ENCODE measurements at places on chromosomes 13 and 19.
A peak's percentile ranks its signal among the peaks of the same experiment; 100 is the strongest.

- no peak for DNase-seq
Observed at GRCh38 chr13:33213024-33213768, 72.4 kb downstream of the STARD13 start.

GRCh38 chr19:41531438-41532311 lies 44.3 kb upstream of the CEACAM21 start:
- peak; percentile 88 for DNase-seq

DNA sequence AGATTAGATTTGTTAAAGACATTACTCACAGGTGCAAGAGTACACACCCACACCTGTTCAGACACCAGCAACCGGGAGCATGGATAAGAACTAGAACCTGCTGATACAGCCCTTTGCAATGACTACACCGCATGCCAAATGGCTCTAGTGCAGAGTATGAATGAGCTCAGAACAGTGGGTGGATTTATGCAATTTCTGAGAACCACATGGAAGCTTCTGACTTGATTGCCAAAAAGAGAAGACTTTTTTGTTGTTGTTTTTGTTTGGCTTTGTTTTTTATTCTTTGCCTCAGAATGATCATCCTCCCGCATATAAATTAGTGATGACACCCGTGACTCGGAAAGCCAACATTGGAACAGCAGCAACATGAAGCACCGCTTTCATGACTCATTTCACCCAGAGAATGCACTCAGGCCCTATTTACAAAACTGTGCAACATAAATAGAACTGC lies 77.4 kb upstream of the LRCH1 start:
- DNase-seq, result no peak

DNA sequence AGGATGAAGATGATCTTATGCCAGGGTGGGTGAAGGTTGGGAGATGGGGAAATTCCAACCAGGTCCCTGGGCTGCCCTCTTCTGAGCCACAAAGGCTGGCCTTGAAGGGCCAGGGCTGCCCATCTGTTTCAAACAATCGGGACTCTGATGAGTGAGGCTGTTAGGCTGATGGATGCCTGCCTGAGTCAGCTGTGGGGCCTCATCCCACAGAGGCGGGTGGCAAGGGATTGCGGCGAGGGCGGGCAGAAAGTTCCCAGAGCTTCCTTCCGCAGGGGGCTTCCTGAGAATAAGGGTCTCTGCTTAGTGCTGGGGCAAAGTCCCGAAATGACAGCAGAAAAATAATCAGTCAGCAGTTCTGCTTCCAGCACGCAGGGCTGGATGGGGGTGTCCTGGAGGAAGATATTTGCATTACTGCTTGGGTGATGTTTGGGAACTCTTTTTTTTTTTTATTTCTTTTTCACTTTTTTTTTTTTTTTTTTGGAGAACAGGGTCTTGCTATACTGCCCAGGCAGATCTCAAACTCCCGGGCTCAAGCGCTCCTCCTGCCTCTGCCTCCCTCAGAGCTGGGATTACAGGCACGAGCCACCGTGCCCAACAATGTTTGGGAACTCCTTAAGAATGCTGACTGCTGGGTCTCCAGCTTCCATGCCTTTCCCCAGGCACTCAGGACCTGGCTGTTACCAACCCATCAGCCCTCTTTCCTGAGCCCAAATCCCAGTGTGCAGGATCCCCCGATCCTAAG lies 14.1 kb downstream of the SH3GL1 start:
- no peak for DNase-seq

DNA sequence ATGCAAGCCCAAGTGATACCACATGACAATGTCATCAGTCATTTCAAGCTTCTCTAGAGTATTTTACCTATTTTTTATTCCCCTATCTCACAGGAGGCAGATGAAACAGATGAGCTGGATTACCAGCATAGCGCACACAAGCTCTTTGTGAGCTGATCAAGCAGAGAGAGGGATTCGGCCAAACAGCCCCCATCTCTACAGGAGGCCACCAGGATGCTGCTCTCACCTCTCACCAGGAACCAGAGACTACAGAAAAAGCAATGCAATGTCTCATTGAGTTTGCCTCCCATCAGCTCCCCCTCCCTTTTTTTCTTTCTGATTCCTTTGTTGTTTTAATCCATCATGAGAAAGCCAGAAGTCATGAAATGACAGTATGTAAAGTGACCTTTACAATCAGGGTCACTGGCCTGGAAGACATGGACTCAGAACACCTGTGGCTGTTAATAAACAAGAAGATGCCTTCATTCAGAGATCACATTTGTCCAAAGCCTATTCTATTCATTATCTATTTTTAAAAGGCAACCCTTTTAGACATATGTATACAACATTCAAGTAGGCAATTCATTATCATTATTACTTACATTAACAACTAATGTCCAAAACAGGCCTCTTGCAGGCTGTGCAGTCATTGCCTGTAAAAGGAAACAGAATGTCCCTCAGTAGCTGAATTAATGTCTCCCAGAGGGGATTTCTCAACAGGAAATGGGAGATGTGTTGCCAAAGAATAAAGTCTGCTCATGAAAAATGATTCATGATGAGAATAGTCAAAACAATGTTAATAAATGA lies 656.6 kb downstream of the TBC1D4 start:
- no peak for DNase-seq

DNA sequence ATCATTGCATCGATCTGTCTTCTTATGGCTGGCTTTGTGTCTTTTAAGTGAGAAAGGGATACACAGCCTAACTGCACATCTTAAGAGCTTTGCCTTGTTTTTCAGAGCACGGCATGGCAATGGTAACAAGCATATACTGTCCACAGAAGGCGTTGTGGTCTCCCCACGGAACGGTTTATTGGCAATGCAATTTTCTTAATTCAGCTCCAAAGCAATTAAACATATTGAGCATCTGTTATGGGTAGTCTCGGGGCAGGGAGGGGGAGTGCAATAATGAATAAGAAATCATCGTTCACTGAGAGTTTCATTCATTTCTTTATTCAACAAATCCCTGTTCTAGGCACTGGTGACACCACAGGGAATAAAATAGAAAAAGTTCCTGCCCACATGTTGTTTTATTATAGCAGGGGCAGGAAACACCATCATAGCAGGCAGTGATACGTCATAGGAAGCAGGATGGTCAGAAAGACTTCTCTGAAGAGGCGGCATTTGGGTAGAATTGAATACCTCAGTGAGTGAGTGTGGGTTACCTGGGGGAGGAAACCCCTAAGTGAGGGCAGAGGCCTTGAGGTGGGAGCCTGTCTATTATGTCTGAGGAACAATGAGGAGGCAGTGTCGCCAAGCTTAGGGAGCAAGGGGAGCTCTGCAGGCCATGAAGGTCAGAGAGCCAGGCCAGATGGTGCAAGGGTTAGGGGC lies 185.7 kb upstream of the KL start:
- no peak for DNase-seq

DNA sequence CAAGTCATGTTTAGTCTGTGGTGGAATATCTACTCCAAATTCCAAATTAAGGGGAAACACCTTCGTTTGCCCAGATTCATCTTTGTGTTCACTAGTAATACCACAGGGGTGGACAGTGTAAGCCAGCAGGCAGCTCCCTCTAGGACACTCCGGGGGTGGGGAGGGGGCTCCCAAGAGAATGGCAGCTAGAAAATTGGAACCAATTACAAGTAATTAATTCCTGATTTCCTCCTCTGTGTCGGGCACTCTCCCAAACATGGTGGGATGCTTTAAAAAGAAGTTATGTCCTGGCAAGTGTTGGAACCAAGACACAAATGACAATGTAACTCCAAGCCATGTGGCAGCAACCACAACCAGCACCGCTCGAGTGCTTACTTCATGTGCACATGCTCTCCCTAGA lies 5.9 kb downstream of the COL4A1 start:
- no peak for DNase-seq

DNA sequence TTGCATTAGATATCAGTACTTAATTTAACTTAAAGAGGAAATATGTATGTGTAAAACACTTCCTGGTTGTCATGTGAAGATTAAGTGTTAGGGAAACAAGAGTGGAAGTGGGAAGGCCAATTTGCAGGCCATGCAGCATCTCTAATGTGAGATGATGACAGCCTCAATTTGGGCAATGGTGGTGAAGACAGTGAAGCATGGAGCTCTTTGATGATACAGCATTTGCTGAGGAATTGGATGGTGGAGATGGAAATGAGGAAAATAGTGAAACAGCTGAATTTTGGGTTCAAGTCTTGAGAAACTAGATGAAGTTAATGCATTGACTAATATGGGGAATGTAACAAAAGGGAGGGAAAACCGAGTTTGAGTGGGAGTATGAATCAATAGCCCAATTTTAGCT lies 231.7 kb upstream of the MIR17HG start:
- DNase-seq, result no peak

DNA sequence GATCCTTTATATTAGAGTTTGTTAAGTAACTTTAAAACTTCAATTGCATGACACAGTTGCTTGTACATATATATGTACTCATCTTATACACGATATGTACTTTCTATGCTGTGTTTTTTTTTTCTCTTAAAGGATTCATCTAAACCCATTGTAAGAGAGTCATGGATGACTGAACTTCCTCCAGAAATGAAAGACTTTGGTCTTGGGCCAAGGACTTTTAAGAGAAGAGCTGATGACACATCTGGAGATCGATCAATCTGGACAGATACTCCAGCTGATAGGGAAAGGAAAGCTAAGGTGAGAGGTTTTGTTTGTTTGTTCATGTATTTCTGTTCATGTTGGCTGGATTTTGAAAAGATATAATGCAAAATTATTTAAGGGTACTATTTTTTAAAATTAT lies 26.0 kb downstream of the GPALPP1 start:
- DNase-seq, result no peak

DNA sequence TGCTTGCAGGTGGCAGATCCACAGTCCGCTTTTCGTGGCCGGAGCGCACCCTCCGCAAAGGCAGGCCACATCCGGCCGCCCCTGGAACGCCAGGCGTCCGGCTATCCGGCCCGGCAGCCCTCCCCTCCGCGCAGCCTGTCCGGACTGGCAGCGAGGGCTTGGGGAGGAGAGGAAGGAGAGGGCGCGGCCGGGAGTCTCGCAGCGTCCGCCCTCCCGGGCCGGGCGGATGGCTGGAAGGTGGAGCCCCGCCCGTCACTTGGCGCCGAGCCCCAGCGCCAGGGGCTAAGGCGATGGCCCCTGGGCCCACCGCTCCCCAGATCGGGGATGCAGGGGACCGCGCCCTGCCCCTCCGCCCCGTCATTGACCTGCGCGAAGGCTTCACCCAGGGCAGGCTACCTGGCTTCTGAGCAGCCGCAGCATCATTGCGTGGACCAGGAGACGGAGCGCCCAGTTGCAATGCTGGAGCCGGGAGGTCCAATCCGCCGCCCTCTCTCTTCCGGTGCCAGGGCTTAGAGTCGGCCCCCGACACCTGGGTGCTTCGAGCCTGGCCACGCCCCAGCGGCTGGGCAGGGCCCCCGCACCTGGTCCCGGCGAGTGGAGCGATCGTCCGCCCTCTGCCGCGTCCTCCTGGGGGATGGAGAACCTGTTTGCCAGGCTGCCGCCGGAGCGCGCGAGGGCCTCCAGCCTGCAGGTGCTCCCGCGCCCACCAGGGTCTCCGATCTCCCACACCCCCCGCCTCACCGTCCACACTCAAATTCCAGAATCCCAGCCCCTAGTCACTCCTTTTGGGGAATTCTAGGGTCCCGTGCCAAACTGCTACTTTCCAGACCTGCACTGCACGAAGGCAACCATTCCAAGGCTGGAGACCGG lies at the start of gene FUT1:
Gene FUT1 (minus strand): TSS at position 146 of the 870 bp plus-strand sequence. CDS start 1,360 bp downstream, outside the sequence.
- peak; percentile 55 for DNase-seq

- DNase-seq, result no peak
Observed at GRCh38 chr19:50667759-50668231, 18.6 kb downstream of the C19orf81 start.

- no peak for DNase-seq
Observed at GRCh38 chr13:75416327-75417011, 65.5 kb downstream of the TBC1D4 start.

GRCh38 chr19:8561075-8561764 lies 16.0 kb downstream of the MYO1F start:
- DNase-seq, result no peak

DNA sequence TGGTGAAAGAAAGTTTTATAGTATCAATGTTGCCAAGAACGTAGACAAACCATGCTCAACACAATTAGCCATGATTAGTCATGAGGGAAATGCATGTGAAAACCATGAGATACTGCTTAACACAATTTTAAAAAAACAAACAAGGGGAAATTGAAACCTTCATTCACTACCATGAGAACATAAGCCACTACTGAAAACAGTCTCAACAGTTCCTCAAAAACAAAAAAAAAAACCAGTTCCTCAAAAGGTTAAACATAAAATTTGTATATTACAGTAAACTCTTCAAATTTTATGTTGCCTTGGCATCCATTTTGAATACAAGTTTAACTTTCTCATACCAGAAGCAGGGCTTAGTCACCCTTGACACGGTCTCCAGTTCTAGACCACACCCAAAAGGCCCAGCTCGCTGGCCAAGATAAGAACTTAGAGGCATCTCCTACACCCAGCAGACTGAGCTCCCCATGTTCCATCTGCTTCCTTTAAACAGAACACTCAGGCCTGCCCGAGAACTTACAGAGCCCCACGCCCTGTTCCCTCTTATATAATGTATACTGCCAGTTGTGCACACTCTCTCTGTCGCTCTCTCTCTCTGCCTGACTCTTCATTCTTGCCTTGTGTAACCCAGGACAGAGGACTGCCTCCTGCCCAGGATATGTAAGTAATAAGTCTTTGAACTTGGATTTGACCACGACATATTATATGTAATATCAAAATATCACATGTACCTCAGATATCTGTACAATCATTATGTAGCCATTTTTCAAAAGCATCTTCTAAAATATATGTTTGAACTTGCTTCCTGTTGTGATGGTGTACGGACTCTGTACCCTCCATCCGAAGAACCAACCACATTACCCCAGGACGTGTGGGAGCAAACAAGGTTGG lies 67.4 kb downstream of the STK24 start:
- DNase-seq, result peak; percentile 68

GRCh38 chr13:96403241-96403640 lies 313.3 kb downstream of the HS6ST3 start:
- DNase-seq, result no peak

DNA sequence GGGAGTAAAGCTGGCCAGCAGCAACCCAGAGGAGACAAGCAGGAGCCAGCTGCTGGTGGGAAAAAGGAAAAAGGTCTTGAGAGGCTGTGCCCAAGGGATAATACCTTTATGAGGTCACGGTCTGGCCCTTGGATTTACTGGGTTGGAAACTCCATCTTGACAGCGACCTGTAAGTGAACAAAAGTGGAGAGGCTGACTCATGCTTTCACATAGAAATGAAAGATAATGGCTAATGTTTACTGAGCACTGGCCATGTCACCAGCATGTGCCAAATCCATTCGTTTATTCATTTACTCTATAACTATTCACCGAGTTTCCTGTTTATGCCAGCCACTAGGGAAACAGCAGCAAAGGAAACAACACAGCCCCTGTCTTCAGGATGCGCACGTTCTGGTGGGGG lies 4.7 kb downstream of the VRK3 start:
- no peak for DNase-seq

DNA sequence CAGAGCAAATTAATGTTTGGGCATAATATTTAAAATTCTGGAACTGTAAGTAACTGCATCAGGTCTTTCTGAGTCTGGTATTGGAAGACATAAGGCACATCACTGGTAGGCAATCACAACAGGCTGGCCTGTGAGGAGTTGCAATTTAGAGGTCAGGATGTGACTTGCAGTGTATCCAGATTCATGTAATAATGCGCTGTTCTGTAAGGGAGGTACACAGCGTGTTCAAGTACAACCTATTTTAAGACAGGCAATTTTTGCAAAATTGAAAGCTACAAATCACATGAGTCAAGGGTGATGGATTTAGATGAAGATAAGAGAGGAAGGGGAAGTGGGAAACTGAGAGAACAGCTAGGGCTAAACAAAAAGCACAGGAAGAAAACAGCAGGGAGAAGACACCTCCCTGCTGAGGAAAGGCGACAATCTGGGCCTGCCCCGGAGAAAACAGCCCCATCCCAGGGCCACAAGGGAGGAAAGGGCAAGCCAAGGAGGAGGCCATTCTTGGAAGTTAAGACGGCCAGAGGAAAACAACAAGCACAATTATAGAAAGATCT lies 138.1 kb downstream of the LACC1 start:
- no peak for DNase-seq
